ENCODE measurements at places on chromosomes 1 and 21. TPM values are rescaled to one million over a fixed set of nuclear protein-coding genes. Genes with fewer than 3 reads are reported as not detected.

Gene CD244
- 0.41 TPM for total RNA-seq

Gene S100A7A
- total RNA-seq: not detected

Gene FCAMR
- total RNA-seq: not detected

DNA sequence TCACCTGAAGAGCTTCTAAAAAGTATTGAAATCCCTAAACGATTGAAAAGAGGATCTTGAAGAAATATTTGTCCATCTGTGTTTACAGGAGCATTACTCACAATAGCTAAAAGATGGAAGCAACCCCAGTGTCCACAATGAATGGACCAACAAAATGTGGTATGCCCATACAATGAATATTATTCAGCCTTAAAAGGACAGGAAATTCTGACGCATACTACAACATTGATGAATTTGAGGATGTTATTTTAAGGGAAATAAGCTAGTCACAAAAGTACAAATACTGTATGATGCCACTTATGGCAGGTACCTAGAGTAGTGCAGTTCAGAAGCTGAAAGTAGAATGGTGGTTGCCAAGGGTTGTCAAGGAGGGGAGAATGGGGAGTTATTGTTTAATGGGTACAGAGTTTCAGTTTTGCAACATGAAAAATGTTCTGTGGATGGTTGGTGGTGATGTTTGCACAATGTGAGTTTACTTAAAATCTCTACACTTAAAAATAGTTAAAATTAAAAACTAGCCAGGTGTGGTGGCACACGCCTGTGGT lies 37.1 kb upstream of the GADD45A start:
- no peaks in the 10 kb centered on the region for H3K27me3 ChIP-seq
- no peak overlapping the region for H3K27ac ChIP-seq
- H3K36me3 ChIP-seq: no peaks in the 10 kb centered on the region
- no peak overlapping the region for H3K4me3 ChIP-seq
- no peak for DNase-seq

GRCh38 chr1:200972985-200973742 lies 50.4 kb downstream of the KIF21B start:
- no peaks in the 10 kb centered on the region for H3K27me3 ChIP-seq
- no peak overlapping the region for H3K4me3 ChIP-seq
- peaks cover 7% of the 10 kb centered on the region for H3K4me1 ChIP-seq
- DNase-seq: no peak

GRCh38 chr1:201318504-201319340 lies 35.4 kb downstream of the PKP1 start:
- DNase-seq: no peak
- H3K27me3 ChIP-seq: no peaks in the 10 kb centered on the region
- no peak overlapping the region for H3K27ac ChIP-seq
- no peak overlapping the region for H3K4me3 ChIP-seq
- H3K4me1 ChIP-seq: no peaks in the 10 kb centered on the region
- H3K36me3 ChIP-seq: no peaks in the 10 kb centered on the region

- no peak overlapping the region for H3K27ac ChIP-seq
- no peaks in the 10 kb centered on the region for H3K36me3 ChIP-seq
- H3K4me3 ChIP-seq: no peak overlapping the region
- no peaks in the 10 kb centered on the region for H3K27me3 ChIP-seq
- H3K4me1 ChIP-seq: no peaks in the 10 kb centered on the region
These were observed 133.7 kb downstream of the CAPN8 start for GRCh38 chr1:223531742-223532341.
